ENCODE measurements at places on chromosomes 13 and 19.

- DNase-seq: no peak
These were observed at the start of gene ELSPBP1 for GRCh38 chr19:47994209-47994802. Gene ELSPBP1, plus strand, starts transcription at chr19:47994632. Its CDS starts 14,036 bp downstream, at chr19:48008668.

GRCh38 chr13:94073007-94073744 is 406.3 kb downstream of the DCT start:
- DNase-seq: no peak

DNA sequence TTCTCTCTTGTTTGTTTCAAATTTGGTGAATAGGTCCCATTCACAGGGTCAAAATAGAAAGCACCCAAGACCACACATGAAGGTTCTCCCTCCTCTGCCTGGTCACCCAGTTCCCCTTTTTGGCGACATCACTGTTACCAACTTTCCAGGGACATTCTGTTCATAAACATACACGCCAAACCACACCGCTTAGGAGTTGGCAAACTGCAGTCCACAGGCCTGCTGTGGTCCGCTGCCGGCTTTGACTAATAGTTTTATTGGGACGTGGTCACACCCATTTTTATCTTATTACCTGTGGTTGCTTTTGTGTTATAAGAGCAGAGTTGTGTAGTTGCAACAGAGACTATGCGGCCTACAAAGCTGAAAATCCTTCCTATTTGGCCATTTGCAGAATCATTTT is 24.2 kb downstream of the UHRF1 start:
- no peak for DNase-seq

DNA sequence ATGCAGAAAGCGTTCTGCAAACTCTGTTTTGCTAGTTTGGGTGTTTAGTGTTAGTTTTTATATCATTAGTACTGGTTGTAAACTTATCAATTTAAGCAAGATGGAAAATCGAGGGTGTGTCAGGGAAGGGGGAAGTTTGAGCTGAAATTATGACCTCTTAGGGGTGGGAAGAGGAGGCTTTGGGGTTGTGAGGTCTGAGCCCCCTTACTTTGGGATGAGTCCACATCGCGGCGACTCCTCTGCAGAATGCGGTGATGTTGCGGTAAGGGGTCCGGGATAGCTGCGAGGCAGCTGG is 743 bp upstream of the NDUFS7 start:
- no peak for DNase-seq

DNA sequence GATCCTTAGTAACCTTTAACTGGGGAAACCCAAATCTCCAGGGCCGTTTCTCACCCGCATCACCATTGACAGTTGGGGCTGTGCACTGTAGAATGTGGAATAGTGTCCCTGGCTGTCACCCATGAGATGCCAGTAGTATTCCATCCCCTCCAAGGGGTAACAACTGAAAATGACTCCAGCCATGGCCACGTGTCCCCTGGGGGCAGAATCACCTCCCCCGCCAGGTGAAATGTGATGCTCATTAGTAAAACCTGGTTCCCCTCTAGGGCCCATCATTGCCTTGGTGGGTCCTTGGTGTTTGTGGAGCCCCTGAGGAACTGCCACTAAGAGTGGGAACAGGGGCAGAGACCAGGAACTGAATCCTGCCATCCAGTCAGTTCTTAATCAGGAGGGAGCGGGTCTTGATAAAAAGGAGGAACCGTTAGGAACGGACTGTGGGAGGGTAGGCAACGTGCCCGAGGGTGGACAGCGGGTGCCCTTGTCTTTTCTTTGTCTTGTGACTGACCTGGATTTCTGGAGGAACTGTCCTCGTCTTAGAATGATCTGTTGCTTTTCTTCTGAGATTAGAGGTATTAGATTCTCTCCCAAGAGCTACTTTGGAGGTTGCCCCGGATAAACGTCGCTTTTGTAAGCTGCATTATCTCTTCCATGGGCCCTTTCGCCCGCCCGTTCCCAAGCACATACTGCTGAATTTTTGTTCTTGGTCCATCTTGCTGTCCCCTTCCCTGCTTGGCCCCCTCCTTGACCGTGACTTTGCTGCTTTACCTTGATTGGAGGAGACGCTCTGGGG is 3.5 kb downstream of the MYO9B start:
- no peak for DNase-seq

DNA sequence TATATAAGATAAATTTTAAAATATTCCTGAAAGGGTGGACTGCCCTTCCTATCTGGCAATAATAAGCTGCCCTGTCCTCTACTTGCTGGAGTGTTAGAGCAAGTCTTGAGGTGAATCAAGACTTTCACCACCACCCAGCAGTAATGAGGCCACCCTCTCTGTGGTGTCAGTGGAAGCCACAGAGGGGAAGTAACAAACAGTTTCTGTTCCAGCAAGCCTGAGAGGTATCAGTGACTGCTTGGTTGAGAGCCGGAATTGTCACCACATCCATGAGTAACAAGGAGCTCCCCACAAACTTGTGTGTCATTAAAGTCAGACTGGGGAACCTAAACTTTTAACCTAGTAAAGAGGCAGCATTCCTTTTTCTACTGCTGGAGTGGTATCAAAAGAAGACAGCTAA is 532.7 kb upstream of the SPRY2 start:
- DNase-seq: no peak

DNA sequence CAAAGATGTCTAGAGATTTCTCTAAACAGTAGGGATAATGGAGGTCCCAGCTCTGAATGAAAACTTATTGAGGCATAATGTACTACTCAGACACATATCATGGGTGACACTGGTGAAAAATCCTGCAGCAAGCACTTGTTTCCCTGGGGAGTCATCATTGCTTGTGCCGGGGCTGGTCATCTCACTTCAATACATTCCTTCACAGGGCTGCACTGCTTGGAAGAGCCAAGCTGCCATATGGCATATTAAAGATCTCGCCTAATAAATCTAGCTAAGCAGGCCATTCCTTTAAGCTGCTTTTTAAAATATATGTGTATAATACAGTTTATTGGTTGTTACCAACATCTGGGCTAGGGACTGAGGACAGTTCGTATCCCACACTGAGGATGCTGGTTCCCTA is 332.2 kb upstream of the GPC6 start:
- no peak for DNase-seq

- DNase-seq: no peak
These were observed 8.5 kb downstream of the UNC13A start for GRCh38 chr19:17679526-17680229.

DNA sequence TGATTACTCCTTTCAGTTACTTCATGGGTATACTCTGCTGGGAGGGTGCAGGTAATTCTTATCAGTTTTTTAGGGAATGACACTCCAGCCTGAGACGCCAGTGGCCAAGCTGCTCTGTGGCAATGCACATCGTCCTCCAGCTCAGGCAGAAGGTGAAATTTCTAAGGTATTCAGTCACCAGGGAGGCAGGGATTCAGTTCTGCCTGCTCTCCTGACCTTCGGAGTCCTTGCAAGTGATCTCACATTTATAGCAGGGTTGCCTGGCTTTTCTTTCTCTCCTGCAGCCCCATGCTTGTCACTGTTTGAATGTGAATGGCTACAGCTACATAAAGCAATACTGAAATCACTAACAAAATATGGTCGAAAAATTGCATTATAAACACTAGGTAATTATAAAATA is 1447.5 kb downstream of the EFNB2 start:
- DNase-seq: no peak

DNA sequence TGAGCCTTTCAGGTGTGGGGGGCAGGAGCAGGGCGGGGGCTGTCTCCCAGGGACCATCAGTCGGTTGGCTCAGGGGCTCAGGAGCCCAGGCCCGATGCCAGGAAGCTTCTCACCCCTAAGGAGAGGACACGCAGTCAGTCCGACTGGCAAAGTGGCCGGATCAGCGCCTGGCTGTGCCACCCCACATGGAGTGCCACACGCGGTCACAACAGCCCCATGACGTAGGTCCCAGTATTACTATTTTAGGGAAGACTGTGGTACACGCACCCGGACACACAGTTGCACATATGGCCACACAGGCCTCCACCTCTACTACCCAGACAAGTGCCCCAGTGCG is 29.3 kb upstream of the GRTP1 start:
- no peak for DNase-seq

- DNase-seq: no peak
These were observed 1.5 kb downstream of the KLK11 start for GRCh38 chr19:51024924-51025323.

DNA sequence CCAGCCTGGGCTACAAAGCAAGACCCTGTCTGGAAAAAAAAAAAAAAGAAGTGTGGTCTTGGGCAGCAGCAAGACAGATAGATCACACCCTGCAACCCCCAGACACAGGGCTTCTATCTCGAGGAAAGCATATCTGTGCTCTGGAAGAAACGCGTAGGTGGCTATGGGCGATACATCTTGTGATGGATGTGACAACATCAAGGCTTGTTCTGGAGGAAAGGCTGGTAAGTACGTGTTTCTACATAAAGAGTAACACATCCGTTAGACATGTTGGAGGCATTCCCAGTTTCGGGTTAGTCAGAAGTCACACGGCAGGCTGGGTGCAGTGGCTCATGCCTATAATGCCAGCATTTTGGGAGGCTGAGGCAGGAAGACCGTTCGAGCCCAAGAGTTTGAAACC is 6.6 kb upstream of the DHDH start:
- DNase-seq: no peak

GRCh38 chr19:17448131-17448967 is at the start of gene TMEM221:
Gene TMEM221, minus strand, starts transcription at chr19:17448668. Its CDS starts 206 bp downstream, at chr19:17448462.
- DNase-seq: no peak

GRCh38 chr13:72692884-72693514 is 34.4 kb downstream of the MZT1 start:
- no peak for DNase-seq

DNA sequence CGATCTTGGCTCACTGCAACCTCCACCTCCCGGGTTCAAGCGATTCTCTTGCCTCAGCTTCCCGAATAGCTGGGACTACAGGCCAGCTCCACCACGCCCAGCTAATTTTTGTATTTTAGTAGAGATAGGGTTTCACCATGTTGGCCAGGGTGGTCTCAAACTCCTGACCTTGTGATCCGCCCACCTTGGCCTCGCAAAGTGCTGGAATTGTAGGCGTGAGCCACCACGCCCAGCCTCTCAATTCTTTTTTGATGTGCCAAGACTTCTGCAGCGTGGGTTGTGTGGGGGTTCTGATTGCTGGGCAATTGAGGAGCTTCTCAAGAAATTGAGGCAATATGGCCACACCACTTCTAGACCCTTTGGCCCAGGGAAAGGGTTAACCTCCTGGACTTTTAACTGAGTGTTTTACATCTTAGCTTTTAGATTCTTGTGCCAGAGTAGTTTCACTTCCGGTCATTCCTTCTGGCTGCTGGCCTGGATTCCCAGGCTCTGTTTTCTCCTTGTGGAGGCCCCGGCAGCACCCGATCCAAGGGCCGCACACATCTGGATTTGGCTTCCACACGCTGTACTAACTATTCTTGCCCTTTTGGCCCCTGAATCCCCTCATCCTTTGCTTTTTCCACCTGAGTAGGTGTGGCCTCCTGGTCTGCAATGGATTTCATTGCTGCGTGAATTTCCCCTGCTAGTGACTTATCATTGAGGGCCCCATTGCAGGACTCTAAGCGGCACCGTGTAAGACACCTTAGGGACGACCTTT is 14.7 kb downstream of the SMARCA4 start:
- no peak for DNase-seq

GRCh38 chr19:16095071-16095571 is 16.6 kb upstream of the RAB8A start:
- DNase-seq: no peak

DNA sequence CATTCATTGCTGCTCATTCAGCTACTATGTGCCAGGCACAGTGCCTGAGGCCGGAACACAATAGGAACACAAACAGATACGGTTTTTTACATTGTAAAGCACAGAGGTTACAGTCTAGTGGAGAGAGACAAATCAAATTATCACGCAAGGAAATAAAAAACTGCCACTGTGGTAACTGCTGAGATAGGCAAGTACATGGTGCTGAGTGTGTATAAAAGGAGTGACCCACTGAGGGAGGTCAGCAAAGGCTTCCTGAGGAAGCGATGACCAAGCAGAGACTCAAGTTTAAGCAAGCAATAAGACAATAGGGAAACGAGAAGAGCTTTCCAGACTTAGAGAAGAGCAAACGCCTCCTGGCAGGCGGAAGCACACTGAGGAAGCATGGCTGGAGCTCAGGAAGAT is 56.4 kb downstream of the NUFIP1 start:
- no peak for DNase-seq

GRCh38 chr13:68417801-68418200 is 1187.7 kb upstream of the PCDH9 start:
- DNase-seq: no peak

DNA sequence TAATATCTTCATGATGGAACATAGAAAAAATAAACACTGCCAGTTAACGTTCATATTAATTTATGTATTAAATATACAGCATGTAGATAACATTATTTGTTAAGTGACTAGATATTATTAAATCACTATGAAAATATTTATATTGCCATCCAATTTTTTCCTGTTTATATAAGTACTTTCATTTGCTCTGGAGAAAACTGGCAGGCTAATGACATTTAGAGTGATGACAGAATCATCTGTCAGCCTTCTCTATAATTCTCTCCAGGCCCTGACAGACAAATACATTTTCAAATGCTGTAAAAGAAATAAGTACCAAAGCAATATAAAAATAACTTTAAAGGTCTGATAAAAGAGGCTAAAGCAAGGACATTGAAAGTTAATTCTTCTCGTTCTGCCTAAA is 2556.7 kb upstream of the PCDH20 start:
- DNase-seq: no peak

DNA sequence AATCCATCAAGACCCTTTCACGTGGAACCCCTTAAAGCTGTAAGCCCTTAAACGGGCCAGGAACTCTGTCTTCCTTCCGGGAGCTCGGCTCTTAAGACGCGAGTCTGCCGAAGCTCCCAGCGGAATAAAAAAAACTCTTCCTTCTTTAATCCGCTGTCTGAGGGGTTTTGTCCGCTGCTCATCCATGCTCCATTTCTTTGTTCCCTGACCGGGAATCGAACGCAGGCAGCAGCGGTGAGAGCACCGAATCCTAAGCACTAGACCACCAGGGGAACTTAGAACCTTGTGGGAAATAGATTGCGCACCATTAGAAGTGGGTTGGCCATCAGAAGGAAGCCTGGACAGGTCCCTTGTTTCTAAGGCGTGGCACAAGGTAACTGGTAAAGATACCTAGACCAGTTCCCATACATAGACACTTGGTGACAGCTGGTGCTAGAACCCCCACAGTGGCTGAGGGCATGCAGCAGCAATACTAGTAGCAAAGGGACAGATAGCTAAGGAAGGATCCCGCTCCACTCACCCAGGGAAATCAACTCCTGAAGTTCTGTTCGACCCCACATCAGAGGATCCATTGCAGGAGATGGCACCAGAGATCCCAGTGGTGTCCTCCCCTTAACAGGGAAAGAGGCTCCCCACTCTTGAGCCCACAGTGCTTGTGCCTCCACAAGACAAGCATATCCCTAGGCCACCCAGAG is 1.5 kb upstream of the RGCC start:
- no peak for DNase-seq

Data from HepG2 (cell line).